Cerebellum (tissue), 4 donors: ENCODE measurements at places on chromosomes 1 and 21. TPM values are rescaled to one million over a fixed set of nuclear protein-coding genes. Genes with fewer than 3 reads are reported as not detected.
A peak's percentile ranks its signal among the peaks of the same experiment; 100 is the strongest.

The ERVH48-1 gene
- 0.09 TPM for total RNA-seq

The CLEC20A gene
- not detected for total RNA-seq

The DNASE2B gene
- total RNA-seq: not detected

DNA sequence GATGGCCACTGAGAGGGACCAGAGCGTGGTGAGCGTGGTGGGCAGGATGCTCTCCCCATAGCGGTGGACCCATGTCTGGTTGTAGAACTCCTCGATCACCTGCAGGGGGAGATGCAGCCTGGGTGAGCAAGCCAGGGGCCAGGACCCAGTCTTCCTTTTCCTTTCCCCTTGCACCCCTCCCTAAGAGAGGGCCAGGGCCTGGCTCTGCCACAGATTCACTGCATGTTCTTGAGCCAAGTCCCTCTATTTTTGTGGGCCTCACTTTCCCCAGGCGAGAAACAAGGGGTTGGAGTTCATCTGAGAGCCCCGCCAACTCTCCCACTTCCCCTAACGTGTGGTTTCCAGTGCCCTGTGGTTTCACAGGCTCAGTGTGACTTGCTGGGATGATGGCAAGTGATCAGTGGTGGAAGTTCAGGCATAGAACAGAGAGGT, 27.5 kb downstream of the SLC2A1 start:
- no peak for DNase-seq

DNA sequence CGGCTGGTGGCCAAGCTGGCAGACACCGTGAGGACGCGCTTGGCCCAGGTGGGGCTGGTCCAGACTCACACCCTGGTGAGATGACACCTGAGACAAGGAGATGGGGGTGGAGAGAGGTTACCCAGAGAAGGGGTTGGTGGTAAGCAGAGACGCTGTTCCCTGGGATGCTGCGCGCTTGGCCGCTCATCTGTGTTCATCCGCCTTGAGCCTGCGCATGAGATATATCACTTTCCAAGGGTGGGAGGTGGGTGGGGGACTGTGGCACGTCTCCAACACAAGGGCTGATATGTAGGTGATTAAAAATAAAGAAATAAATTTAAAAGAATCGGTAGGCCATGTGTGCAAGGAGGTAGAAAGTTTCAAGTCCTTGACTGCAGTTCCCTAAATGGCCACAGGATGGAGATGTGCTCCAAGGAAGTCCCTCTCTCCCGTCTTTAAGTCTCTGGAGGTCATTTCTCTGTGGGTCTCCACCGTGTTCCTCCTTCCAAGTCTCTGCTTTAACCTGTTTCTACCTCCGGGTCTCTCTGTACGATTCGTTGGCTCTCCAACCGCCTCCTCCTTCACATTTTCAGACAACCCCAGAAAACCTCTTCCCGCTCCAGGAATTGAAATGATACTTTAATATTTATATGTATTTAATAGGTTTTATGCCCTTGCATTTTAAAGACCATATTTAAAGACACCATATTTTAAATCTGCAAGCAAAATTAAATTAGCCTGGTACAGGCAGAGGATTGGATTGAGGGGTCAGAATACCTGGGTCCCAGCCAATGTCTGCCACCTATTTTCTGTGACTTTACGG, 4.5 kb downstream of the TTC24 start:
- peak; percentile 82 for DNase-seq

GRCh38 chr1:197249324-197249723, 18.7 kb upstream of the CRB1 start:
- no peak for DNase-seq

- no peak for DNase-seq
Measured at GRCh38 chr1:24468685-24469316, 33.8 kb upstream of the RCAN3 start.

DNA sequence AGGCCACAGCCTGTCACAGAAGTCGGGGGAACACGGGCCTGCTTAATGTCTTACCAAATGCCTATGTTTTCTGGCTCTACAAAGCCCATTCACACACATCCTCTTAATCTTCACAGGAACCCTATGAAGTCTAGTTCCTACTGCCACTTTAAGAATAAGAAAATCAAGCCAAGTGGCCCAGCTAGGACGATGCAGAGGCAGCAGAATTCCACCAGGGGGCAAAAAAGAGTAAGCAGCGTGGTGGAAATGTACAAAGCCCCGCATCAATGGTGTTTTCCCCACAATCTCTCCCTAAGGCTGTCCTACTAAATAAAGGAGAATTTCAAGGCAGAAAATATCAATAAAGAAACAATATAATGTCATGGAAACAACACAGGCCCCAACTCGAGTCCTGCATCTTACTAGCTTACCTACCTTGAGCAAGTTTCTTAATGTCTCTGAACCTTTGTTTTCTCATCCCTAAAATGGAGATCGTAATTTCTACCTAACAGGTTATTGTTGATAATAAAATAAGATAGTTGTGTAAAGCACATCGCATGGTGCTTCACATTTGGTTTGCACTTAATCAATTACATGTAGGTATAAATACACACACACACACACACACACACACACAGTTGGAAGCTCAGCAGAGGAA, 21.4 kb downstream of the SEC16B start:
- peak; percentile 56 for DNase-seq

GRCh38 chr1:90475631-90476030, 241.5 kb downstream of the BARHL2 start:
- DNase-seq: peak; percentile 50

DNA sequence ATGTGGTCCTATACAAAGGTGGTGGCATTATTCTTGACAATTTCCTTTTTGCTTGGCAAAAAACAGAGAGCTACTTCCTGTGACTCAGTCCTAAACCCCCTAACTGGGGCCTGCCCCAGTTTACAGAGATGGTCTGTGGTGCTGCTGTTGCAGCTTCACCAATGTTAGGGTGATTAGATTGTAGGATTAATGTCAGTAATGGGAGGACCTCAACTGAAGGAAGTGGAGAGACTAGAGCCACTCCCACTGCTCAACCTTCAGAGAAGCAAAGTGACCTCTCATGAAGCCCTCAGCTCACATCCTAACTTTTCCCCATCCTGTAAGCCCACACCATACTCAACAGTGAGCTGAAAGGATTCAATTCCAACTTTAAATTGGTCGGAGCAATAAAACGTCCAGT, 3.6 kb downstream of the S100A6 start:
- peak; percentile 21 for DNase-seq

- DNase-seq: peak; percentile 95
Measured at GRCh38 chr1:31789259-31790065, 25.3 kb upstream of the ADGRB2 start.
